T-helper 22 cell (primary cell): ENCODE measurements at places on chromosomes 11 and 22.

- DNase-seq: no peak
Observed at GRCh38 chr22:42693055-42693762, 27.5 kb downstream of the A4GALT start.

DNA sequence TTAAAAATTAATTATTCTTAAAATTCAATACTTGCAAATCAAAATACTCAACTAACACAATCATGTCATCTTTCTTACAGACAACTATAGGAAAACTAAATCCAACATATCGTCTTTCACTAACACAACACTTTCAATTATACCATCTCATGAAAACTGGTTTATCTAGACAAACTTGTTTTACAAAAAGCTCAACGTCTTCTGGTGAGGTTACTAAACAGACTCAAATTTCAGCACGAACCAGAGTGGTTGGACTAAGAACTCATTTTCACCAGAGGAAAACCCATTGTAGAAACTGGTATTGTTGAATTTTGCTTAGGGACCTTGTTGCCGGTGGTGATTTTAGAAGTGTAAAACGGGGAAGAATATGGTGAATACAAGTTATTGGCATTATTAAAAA is 52.2 kb downstream of the NUP98 start:
- DNase-seq: no peak

DNA sequence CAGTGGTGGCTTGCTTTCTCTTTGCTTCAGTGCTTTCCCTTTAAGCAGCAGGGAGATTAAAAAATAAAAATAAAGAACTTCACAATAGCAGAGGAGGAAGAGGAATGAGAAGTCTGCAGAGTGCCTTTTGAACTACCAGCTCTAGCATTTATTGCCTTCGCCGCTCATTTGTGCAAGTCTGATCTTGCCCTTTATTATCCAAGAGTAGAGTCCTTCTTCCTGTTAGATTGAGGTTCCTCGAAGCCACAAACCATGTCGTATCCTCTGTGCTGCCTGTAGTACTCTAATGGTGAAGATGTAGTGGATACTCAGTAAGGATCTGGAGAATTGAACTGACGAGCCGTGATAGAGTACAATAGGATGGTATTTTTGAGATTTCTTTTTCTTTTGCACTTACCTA is 101.2 kb upstream of the RAG2 start:
- no peak for DNase-seq

GRCh38 chr11:33724644-33725035 is 11.6 kb downstream of the CD59 start:
- no peak for DNase-seq

GRCh38 chr11:13876423-13876822 is 86.1 kb upstream of the SPON1 start:
- no peak for DNase-seq

- no peak for DNase-seq
Observed at GRCh38 chr22:44256556-44257485, 55.9 kb downstream of the SHISAL1 start.

DNA sequence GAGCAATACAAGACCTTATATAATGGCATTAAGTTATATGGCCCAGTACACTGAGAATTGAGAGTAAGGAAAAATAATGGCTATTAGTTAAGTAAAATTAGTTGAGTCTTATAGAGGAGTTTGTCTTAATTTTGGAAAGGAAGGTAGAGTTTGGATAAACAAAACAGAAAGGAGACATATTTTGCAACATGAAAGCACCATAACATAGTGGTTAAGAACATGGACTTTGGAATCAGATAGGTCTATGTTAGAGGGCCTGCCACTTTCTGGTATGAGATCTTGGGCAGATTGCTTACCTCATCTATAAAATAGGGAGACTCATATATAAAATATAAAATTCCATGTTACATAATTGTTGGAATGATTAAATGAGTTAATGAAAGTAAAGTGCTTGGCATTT is 68.9 kb downstream of the CSTPP1 start:
- no peak for DNase-seq

- no peak for DNase-seq
Observed at GRCh38 chr22:48340191-48340590, 1487.5 kb downstream of the BRD1 start.

- DNase-seq: no peak
Observed at GRCh38 chr11:2904153-2905052, 18.8 kb upstream of the CDKN1C start.
